Thoracic aorta (tissue), 2 donors: ENCODE measurements at places on chromosomes 1 and 21.

DNA sequence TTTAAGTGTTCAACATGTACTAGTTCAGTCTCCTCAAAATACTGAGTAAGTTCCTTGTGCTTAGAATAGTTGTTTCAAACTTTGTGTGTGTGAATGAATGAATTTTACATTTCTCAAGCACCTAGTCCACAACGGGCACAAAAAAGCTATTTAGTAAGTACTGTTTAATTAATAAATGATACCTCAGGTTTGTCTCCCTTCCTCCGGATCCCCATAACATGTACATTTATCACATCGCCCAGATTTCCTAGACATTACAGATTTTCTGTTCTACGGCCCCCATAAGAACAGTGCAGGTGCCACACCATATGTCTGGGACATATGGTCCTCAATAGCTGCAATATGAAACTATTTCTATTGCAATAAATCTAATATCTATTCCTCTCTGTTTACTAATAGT, 1.3 kb upstream of the TTF2 start:
- no peak for DNase-seq

DNA sequence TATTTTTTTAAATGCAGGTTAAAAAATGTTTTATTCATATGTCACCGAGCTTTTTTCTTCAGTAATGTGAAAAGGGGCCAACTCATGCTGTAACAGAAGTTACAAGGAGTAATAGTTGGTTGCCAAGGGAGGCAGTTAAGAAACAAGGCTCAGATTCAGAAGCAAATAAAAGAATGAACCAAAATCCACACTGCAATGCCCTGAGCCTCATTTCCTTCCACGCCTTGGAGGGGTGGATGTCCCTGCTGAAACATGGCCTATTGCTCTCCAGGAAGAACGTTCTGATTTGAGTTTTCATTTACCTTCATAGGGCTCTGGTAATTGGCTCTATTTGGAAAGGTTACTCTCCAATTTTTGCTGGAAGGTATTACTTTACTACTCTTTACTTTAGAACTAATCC, 24.4 kb downstream of the ALG14 start:
- DNase-seq: no peak

- no peak for DNase-seq
Measured at GRCh38 chr1:214074477-214074876, 86.7 kb downstream of the PROX1 start.

DNA sequence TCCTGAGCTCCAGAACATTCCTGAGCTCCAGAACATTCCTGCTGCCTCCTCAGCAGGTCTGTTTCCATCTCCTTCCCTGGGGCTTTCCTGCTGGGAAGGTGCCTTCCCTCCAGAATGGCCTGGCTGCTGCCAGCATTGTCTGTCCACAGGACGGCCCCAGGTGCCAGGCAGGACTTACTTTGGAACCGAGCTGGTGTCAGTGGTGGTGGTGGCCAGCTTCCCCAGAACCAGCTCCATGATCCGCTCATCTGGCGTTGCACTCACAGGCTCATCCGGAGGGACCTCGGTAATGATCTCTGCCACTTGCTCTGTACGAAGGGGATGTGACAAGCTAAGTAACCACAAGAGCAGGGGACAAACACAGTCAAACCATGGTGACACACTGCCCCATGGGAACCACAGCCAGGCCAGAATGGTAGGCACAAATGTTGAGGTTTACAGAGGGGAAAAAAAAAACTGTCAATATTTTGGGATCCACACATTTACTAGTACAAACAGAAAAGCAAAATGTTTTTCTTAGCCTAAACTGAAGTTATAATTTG, 41.3 kb downstream of the PRDM15 start:
- DNase-seq: no peak

- no peak for DNase-seq
Measured at GRCh38 chr1:152870831-152871730, 7.0 kb upstream of the SMCP start.

- DNase-seq: no peak
Measured at GRCh38 chr1:119147661-119148090, 7.2 kb upstream of the WARS2 start.

- DNase-seq: no peak
Measured at GRCh38 chr21:14452031-14452726, 69.2 kb upstream of the HSPA13 start.

DNA sequence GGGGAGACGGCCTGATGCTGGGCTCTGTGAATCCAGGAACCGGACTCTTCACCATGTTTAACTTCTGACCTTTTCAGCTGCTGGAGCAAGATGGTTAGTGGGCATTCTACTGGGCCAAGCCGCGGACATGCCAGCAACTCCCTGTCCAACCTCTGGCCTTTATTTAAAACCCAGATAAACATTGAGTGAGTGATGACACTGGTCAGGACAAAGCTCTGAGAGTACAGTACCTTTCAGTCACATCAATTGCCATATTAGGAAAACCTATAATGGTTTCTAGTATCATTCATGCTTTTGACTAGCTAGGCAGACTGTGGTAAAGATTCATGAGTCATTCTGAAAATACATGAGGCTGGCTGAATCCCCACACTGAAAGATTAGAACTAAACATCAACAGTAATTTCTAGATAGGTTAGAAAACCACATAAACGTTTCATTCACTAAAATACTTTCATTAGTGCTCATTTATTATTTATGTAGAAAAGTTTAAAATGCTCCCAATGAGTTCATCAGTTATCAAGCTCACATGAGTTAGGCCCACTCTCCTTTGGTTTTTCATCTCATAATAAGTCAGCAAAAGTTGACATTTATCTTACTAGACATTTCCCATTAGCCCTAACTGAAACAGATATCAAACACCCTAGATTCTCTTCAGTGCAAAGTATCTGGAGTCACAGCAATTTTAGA, 7.1 kb upstream of the ACTA1 start:
- DNase-seq: no peak
